Memory B cell (primary cell): ENCODE measurements at places on chromosomes 7 and 10.

DNA sequence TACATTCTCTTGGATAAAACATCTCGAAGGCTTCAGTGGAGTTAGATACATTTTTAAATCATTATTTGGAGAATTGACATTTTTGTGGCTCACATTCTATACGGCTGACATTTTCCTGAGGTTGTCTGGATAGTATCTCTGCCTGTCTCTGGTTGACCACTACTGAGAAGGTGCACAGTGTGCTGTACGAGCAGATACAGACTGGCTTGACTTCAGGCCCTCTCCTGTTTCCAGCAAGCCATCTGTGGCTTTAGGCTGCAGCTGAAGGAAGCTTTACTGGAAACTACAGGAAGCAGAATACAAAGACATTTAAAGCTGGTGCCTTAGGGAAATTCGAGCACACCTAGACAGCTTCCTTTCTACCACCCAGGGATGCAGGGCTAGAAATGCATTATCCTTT, 39.3 kb upstream of the RSU1 start:
- H3K4me1 ChIP-seq, result no peaks in the 10 kb centered on the region
- peaks cover 5% of the 10 kb centered on the region for H3K27me3 ChIP-seq
- no peak overlapping the region for H3K4me3 ChIP-seq
- H3K36me3 ChIP-seq, result no peaks in the 10 kb centered on the region
- no peak overlapping the region for H3K27ac ChIP-seq

DNA sequence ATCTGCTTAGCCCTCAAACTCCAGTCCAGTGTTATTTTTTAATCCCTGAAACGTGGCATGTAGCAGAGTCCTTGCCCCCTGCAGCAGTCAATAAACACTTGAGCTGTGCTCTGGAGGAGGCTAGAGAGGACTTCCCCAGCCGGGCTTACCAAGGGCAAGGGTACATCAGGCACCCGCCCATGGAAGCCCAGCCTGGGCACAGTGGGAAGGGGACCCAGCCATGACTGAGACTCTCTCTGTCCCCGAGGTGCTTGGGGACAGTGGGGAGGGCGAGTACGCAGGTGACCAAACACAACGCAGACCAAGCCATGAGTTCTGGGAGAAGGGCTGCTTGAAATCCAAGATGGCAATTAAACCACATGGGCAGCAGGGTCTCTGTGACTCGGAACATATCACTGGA, 45.2 kb downstream of the EBF3 start:
- H3K27ac ChIP-seq, result no peak overlapping the region
- no peaks in the 10 kb centered on the region for H3K4me1 ChIP-seq
- DNase-seq, result no peak
- no peaks in the 10 kb centered on the region for H3K36me3 ChIP-seq

DNA sequence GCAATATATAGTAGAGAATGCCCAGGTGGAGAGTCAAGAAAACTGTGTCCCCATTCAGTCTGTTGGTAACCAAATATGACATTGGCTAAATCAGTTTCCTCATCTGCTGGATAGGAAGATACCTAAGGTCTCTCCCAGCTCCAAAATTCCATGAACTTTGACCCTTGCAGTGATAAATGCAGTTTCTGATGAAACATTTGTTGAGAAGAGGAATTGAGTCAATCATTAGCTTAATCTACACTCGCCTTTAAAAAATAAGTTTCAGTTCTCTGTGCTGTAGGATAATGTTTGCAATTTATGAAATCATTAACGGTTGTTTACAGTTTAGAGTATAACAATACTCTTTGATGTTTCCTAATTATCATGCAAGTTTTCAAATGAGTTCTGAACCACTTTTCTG, 38.0 kb upstream of the SLC25A13 start:
- no peak overlapping the region for H3K4me3 ChIP-seq
- H3K36me3 ChIP-seq, result no peaks in the 10 kb centered on the region
- peaks cover 3% of the 10 kb centered on the region for H3K27me3 ChIP-seq

GRCh38 chr7:24757353-24758275, at the start of gene GSDME:
Gene GSDME (minus strand): TSS chr7:24757464. CDS start chr7:24749774, 7,690 bp downstream.
- peak within 1 kb of the TSS; percentile 92 for H3K4me3 ChIP-seq
- DNase-seq, result peak; percentile 23
- peaks cover 12% of the 10 kb centered on the region for H3K4me1 ChIP-seq
- H3K27me3 ChIP-seq, result peaks cover 20% of the 10 kb centered on the region
- H3K27ac ChIP-seq, result no peak within 1 kb of the TSS

DNA sequence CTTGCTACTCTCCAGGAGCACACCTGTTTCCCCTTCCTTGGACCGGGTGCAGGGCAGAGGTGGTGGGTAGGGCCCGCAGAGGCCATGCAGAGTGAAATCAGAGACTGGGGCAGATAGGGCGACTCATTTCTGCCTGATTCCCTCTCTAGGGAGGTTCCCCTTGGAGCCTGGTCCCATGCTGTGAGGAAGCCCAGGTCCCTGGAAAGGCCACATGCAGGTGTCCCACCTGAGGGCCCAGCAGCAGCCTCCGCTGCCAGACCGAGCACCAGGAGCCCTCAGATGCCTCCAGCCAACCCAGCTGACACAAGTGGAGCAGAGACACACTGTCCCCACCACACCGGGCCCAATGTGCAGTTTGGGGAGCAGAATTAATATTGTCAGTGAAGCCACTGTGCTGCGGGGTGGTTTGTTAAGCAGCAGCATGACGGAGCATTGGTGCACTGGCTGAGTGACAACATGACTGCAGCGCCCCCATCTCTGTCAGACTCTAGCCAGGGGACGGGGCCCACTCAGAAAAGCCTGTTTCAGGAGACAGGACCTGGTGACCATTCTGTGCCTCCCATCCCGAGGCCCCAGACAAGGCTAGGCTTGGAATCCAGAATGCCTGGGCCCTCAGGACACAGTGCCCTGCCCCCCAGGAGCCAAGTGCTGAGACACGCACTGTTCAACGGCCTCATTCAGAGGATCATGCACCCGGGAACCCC, 30.4 kb upstream of the RET start:
- no peak for DNase-seq
- no peaks in the 10 kb centered on the region for H3K27me3 ChIP-seq
- no peak overlapping the region for H3K27ac ChIP-seq
- H3K36me3 ChIP-seq, result no peaks in the 10 kb centered on the region

DNA sequence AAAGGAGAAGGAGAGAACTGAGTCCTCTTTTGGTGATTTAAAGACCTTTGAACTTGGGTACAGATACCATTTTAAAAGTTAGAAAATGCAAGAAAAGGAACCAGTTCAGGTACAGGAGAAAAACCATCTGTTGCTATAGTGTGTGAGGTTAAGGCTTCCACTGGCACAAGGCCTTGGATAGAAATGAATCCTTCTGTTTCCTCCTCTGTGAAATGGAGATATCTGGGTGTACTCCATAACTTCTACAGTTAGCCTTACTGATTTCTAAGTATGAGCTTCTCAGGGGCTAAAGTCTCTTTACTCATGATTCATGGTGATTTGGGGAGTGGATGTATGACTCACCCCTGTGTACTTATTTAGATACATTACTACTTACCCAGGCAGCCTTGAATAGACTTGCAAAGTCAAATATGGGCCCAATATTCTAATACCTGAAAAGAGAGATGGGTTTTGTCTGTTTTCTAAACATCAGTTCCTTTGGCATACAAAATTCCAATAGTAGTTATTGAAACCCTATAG, 117.2 kb upstream of the ADO start:
- H3K4me3 ChIP-seq, result no peak overlapping the region
- peaks cover 3% of the 10 kb centered on the region for H3K36me3 ChIP-seq
- DNase-seq, result no peak
- no peak overlapping the region for H3K27ac ChIP-seq
- H3K4me1 ChIP-seq, result peaks cover 21% of the 10 kb centered on the region

DNA sequence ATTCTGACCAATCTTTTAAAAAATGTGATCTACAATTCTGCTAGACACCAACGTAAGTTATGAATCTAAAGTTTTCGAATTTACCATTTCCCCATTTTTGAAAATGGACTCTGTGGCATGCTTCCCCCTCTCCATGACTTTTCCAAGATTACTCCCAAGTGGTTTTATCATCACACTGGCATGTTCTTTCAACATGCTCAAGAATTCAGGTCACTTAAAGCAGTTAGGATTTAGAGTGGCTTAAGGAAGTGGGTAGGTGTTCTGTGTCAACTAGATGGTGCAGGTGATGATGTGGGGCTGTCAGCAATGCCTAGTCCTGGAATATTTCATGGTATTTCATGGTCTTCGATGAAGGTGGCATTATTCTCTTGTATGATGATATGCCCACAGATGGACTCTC, 164.0 kb upstream of the ASAH2 start:
- peaks cover 3% of the 10 kb centered on the region for H3K36me3 ChIP-seq
- no peak overlapping the region for H3K4me3 ChIP-seq
- peaks cover 22% of the 10 kb centered on the region for H3K4me1 ChIP-seq
- no peaks in the 10 kb centered on the region for H3K27me3 ChIP-seq
- H3K27ac ChIP-seq, result no peak overlapping the region

DNA sequence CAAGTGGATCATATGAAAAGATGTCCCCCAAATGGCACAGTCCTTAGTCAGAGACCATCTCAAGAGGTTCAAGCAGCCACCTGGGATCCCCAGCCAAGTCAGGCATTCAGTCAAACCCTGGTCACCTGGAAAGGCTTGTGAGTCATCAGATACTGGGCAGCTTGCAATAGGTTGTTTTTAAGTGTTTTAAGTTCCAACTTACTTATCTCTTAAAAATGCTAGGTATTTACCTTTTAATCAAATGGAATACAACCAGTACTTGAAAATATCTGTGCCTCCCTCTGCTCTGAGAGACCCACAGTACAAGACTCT, 262.2 kb downstream of the WDR11 start:
- DNase-seq, result no peak
- no peak overlapping the region for H3K27ac ChIP-seq
- no peaks in the 10 kb centered on the region for H3K27me3 ChIP-seq
- H3K4me3 ChIP-seq, result no peak overlapping the region
- H3K36me3 ChIP-seq, result no peaks in the 10 kb centered on the region
